ENCODE measurements at places on chromosomes 12 and 14. TPM values are rescaled to one million over a fixed set of nuclear protein-coding genes. Genes with fewer than 3 reads are reported as not detected.

The OTUB2 gene
- 1.4 TPM for total RNA-seq

The SERPINA10 gene
- not detected for total RNA-seq

The YBX3 gene
- total RNA-seq: 147 TPM

The TSPAN19 gene
- not detected for total RNA-seq

The PRIMA1 gene
- not detected for total RNA-seq

The KCNMB4 gene
- total RNA-seq: under 0.01 TPM

The TEX52 gene
- not detected for total RNA-seq

The MAP1LC3B2 gene
- 0.29 TPM for total RNA-seq

The OTX2 gene
- not detected for total RNA-seq

The PRR4 gene
- total RNA-seq: 2.7 TPM
